Activated naive CD8-positive, alpha-beta T cell treated with anti-CD3 and anti-CD28 coated beads, Interleukin-2, amount 10 ng/mL, durations not matched to agents 7 days and 5 days (primary cell): ENCODE measurements at places on chromosomes 5 and 9.

DNA sequence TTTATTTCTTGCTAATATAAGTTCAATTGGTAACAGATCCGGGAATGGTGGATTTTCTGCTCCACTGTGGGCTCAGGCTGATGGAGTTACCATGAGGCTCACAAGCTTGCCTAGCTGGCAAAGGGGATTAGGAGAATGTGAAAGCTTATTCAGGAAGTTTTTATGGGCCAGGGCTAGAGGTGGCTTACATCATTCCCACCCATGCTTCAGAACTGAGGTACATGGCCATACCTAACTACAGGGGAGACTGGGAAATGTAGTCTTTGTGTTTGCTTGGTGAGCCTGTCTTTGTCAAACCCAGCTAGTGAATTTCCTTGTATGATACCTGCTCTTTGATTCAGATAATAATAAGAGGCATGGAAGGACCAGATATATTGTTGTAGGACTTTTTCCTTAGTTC lies 105.9 kb upstream of the DHFR start:
- no peak for DNase-seq

DNA sequence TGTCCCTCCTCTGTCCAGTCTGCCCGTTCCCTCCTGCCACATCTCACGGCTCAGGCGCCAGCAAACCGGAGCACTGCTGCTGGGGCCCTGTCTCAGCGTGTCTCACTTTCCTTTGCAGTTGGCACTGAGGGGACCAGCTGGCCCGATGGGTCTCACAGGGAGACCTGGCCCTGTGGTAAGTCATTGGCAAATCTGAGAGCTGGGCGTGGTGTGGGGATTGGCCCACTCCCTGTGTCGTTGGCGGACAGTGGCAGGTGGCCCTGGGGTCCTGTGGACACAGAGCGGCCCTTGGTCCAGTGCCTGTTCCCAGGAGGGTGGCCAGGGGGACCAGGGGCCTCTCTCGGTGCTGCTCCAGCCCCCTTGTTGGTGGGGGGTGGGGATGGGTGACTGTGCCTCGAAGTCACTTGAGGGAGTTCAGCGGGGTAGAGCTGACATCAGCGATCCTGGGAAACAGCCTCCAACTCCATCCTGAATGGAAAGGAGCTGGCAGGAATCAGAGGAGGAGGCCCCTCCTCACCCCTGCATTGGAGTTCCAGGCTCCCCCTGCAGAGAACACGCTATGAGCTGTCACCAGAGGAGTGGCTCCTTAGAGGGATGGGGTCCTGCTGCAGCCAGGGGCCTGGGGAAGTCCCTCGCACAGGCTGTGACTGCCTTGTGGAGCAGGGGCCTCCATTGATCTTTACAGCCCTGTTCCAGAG lies 111.0 kb downstream of the COL5A1 start:
- DNase-seq = no peak

GRCh38 chr9:36164989-36165388 lies 4.2 kb upstream of the CCIN start:
- no peak for DNase-seq

DNA sequence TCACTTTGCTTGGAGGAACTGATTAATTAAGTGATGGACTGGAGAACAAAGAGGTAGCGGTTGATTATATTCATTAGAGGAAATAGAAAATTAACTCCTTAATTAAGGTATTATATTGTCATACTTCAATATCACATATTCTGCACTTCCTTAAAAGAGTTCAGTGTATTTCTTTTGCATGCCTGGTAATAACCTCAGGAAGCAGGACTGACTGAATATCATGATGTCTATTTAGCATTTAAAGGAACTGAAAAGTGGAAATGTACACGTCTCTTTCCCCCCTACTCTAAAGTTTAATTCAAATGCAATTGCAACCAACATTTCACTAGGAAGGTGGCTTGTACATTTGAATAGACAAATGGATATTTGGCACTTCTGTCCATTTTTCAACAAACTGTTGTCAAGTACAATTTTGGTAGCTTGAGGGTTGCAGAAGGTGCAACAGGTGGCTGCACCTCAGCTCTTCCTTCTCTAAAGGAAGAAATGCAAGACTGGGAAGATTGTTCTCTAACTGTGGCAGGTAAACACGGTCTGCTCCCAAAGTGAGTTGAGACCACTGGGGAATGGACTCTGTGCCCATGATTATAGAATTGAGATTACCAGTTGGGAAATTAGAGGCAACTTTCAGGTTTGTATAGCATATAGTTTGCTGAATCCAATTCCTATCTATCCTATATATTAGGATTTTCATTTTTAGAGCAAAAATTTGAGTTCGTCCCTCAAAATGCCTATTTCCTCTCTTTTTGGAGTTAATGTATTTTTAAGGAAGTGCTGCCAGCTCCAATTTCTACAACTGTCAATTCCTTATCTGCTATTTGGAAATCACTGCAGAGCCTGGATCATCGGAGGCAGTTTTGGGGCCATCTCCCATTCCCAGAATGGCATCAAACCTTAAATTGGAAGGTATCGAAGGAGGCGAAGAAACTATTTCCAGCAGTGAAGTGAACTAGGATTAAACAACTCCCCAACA lies 98.9 kb upstream of the TAF11L2 start:
- no peak for DNase-seq

- DNase-seq = no peak
Observed at GRCh38 chr5:124001036-124001615, 489.1 kb downstream of the CSNK1G3 start.

GRCh38 chr5:157342822-157343402 lies 77.0 kb downstream of the CYFIP2 start:
- peak; percentile 46 for DNase-seq

GRCh38 chr5:167812871-167813270 lies 478.6 kb upstream of the WWC1 start:
- DNase-seq = no peak

DNA sequence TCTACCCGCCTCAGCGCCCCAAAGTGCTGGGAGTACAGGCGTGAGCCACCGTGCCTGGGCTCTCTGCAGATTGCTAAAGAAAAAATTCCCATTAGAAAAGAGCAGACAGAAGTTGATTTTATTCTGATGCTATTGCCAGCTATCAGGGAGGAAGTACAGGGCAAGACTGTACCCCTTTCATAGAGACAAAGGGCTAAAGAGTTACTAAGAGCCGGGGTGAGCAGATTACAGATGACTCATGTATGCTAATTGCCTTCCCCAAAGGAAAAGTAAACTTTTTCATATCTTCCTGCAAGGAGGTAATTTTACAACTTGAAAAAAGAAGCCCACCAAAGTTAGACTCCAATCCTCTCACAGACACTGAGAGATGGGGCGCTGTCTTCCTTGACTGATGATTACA lies 42.3 kb upstream of the MCTP1 start:
- DNase-seq = no peak

GRCh38 chr5:135428586-135428985 lies 18.6 kb downstream of the DCANP1 start:
- no peak for DNase-seq

DNA sequence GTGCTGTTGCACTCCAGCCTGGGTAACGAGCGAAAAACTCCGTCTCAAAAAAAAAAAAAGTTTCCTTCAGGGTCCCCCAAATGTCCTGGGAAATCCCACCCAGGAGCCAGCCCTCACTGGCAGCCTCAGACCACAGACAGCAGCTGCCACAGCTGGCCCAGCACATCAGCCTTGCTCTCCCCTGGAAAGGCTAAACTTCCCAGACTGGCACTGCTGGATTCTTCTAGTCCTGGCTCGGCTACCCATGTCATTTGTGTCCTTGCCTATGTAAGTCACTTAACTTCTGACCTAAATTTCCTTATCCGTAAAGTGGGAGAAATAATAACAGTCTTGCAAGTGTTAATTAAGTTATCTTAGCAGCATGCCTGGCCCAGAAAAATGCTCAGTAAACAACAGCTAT lies 8.6 kb upstream of the PRRC2B start:
- no peak for DNase-seq

DNA sequence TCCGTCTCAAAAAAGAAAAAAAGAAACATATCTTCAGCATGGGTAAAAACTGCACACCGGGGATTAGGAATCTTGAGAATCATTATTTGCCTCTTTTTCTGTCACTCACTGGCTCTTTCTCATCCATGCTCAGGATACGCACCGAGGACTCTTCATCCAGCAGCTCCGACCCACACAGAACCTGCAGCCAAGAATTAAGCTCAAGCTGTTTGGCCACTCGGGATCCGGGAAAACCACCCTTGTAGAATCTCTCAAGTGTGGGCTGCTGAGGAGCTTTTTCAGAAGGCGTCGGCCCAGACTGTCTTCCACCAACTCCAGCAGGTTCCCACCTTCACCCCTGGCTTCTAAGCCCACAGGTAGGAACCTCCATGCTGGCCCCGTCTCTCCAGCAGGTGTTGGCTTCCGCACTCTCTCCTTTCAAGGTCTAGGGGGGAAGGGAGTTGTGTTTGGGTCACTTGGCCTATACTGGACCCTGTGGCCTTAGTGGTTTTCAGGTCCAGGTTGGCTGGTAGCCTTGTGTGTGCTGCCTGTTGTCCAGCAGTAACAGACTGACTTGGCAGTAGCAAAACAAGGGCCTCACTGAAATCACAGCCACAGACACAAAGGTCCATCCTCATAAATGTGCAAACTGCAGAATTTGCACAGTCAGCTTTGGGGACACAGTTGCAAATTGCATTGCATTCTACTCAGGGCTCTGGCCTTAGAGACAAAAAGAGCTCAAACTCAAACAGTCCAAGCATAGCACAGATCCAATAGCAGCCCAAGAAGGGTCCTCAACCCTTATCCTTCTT lies 44.5 kb upstream of the CTSL start:
- no peak for DNase-seq

GRCh38 chr5:34857161-34857560 lies 18.2 kb downstream of the TTC23L start:
- no peak for DNase-seq

GRCh38 chr5:150434464-150434863 lies 15.1 kb downstream of the RPS14 start:
- DNase-seq = no peak

DNA sequence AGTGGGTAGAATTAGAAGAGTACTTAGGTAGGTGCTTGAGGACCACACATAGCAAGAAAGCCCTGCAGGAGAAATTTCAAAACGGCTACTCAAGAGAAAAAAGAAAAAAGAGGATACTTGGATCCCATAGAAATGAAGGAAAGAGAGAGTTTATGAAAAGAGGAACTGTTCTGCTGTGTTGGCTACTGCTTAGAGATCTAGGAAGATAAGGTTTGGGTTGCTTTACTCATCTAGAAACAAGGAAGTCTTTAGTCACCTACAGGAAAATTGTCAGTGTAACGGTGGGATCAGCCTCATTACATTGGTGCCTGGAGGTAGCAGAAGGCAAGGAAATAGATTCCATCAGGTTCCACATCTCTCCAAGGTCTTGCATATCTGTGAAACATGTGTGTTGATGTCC lies 14.8 kb upstream of the C5orf46 start:
- DNase-seq = no peak

DNA sequence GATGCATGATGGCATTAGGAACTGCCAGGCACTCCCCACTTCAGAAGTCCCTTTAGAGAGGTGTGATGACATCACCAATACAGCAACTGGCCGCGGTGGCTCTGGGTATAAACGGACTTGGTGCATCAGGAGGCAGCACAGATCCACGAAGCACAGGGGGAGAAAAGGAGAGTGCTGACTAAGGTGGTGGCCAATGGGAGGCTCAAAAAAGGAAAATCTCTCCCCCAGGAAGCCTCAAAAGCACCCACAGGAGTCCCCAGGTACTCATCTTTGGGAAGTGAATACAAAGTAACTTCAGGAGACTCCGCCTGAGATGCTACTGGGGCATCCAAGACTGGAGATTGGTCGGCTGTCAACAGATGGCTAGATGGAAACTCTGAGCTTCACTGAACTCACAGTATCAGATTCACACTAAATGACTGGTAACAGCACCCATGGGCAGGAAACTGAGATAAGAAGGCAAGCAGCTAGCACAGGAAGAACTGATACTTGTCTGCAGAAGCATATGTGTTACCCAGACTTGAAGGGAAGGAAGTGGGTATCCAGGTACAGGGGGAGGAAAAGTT lies 7.6 kb downstream of the TTC39B start:
- peak; percentile 64 for DNase-seq

- no peak for DNase-seq
Observed at GRCh38 chr9:128337936-128338335, 2.4 kb upstream of the SLC27A4 start.

DNA sequence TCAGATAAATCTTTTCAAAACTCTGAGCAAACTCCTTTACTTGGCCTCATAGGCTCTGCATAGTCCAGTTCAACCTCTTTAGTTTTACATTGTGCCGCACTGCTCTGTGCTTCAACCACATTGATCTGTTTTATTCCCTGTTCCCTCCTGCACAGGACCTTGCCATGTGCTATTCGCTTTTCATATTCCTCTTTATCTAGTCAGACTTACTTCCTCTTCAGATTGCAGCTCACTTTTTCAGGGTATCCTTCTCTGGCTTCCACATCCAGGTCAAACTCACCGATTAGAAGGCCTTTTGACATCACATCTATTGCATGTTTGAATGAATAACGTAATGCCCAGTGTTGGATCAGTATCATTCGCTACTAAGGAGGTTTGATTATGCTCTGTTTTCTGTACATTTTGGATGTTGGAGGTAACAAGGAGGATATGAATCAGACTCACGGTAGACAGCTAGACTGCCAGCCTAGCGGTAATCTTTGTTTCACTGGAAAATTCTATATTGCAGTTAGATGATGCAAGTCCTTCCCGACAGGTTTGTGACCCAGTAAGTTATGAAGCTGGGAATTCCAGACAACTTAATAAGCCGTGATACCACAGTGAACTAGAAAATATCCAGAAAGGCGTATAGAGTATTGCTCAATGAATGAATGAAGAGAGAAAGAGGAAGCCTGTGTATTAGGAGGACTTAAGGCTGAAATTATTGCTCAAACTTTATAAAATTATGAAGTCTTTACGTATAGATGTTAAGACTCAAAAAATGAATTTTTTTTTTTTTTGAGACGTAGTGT lies 65.7 kb downstream of the IQGAP2 start:
- DNase-seq = no peak

GRCh38 chr5:66717455-66718373 lies 121.5 kb downstream of the MAST4 start:
- no peak for DNase-seq

GRCh38 chr5:157657516-157657915 lies 5.3 kb upstream of the SOX30 start:
- DNase-seq = no peak

DNA sequence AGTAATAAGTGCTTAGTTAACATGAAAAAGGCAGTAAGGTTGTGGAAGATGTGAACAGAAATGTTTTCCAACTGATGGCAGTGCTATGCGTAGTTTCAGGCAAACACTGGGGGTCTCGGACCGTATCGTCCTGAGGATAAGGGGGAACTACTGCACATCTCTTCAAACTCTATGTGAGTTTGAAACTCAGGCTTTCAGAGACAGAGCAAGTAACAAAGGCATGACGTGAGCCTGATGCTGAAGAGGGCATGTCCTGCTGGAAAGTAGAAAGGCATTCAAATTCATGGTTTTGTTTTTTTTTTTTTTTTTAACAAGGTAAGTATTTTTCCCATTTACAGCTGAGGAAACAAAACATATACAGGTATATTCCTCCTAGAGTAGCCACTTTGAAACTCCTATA lies 59.9 kb downstream of the TRIM36 start:
- no peak for DNase-seq
